ENCODE measurements at places on chromosomes 11 and 22. TPM values are rescaled to one million over a fixed set of nuclear protein-coding genes. Genes with fewer than 3 reads are reported as not detected.

GRCh38 chr11:103887001-103887658, 149.3 kb upstream of the DDI1 start:
- DNase-seq = no peak

DNA sequence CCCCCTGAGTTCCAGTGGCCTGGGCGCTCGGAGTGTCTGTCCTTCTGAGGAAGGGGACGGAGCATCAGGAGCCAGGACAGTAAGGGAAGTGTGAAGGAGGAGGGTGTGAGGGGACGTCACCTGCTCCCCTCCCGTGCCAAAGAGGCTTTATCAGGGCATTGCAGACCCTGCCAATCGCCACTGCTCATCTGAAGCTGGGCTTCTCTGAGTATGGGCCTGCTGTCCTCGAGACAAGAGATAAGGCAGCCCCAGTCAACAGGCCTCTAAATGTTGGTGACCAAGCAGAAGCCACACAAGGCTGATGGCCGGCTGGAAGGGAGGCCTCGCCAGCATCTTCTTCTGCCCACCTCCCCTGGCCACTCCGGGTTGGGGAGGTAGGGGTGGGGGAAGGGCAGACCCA, 29.8 kb downstream of the LIF start:
- no peak for DNase-seq

- no peak for DNase-seq
These were observed 9.7 kb downstream of the MS4A12 start for GRCh38 chr11:60502221-60502775.

DNA sequence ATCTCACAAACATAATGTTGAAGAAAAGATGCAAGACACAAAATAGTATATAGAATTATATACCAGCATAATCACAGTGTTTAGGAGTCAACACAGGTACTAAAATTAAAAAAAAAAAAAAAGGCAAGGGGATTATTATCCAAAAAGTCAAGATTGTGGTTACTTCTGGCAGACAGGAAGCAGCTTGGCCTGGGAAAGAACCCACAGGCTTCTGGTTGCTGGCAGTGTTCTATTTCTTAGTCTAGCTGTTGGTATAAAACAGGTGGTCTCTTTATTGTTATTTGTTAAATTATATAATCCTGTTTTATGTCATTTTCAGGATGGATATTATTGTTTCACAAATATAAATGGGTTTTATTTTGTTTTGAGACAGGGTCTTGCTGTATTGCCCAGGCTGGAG, 54.0 kb downstream of the C11orf58 start:
- DNase-seq = no peak

DNA sequence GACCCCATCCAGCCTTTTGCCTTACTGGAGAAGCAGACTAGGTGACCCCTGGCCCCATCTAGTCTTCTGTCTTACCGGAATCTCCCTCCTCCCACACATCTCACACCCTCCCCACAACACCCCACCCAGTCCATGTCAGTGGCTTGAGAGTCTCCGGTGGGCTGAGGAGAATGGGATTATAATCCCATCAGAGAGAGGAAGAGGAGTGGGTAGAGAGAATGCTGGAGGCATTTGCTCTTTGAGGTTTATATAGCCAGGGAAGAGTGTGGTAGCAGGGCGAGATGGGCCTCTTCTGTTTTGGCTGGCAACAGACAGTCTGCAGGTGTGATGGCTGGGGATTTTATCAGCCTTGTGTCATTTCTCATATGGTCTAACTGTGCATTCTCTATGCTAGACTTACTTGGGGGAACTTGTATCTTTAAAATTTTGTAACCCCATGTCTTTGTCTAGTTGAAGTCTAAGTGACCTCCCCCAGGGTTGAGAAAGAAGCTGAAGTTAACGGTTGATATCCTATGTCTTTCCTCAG, 50.3 kb downstream of the GRAMD1B start:
- DNase-seq = no peak

DNA sequence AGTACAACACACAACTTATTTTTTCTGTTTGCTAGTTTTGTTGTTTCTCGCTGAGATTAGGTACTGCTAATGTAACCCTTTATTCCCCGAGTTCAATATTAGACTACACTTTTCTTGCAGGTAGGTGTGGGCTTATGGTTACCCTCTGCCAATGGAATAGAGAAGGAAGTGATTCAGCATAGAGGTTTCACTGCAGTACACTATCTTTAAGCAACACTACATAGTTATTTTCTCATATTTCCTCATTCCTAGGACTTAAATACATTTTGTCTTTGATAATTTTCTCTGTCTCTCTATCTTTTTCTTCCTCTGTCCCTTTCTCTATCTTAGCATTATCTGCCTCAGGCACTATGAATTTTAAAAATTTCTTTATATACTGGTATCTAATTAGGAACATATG, 791.0 kb downstream of the FAM181B start:
- DNase-seq = no peak

GRCh38 chr11:123393312-123393927, 36.6 kb upstream of the GRAMD1B start:
- DNase-seq = no peak

DNA sequence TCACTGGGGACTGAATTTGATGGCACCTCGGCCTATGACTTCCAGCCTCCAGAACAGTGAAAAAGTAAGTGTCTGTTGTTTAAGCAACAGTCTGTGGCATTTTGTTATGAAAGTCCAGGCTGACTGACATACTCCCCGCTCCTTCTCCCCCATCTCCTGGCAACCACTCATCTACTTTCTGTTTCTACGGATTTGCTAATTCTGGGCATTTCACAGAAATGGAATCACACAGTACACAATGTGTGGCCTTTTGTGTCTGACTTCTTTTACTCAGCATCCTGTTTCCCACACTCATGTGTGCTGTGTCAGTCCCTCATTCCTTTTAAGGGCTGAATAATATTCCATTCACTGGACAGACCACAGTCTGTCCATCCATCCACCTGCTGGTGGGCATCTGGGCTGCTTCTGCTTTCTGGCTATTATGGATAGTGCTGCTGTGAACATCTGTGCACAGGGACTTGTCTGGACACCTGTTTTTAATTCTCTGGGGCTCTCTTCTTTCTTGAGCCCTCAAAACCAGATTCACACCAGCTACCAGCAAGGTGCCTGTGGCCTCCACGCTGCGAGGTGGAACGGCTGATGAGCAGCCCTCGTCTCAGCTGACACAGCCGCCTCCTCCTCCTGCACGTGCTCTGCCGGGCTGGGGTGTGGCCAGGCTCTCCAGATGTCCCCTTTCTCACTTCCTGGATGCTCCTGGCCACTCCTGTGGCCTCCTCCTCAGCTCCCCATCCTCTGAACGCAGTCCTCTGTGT, 333.1 kb downstream of the CTTN start:
- no peak for DNase-seq

GRCh38 chr11:8251616-8252295, 11.9 kb downstream of the LMO1 start:
- no peak for DNase-seq

GRCh38 chr11:75103380-75104026, 6.8 kb upstream of the OR2AT4 start:
- no peak for DNase-seq

- no peak for DNase-seq
These were observed 16.2 kb upstream of the OR10V1 start for GRCh38 chr11:59729834-59730233.

FAM83F gene
- 2.2 TPM for polyA plus RNA-seq

OR8G1 gene
- polyA plus RNA-seq = not detected

CNTF gene
- polyA plus RNA-seq = 0.88 TPM

MRGPRX1 gene
- not detected for polyA plus RNA-seq

GRM5 gene
- polyA plus RNA-seq = 0.23 TPM

ANKK1 gene
- polyA plus RNA-seq = 0.89 TPM

BTG4 gene
- polyA plus RNA-seq = not detected

Data from renal pelvis (tissue), 12 donors.